ENCODE measurements at places on chromosomes 3 and 15. TPM values are rescaled to one million over a fixed set of nuclear protein-coding genes. Genes with fewer than 3 reads are reported as not detected.

AGBL1 gene
- not detected for total RNA-seq

DNA sequence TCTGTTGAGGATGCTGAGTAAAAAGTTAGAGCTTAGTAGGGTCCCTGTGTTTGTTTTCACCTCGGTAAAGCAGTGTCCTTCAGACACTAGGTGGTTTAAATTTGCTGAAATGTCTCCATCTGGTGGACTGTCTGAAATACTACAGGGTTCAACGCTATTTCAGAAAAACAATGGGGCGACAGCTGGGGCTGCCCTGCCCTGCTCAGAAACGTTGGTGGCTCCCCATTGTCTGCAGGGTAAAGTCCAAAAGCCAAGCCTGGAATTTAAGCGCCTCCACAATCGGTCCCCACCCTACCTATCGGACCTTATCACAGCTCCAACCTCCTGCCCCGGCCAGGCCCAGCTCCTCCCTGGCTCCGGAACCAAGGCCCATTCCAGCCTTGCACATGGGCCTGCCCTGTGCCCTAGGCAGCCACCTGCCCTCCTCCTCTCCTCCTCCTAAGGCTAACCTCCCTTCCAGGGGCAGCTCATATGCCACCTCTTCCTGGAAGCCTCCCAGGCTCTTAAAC, 4.3 kb upstream of the TSEN2 start:
- DNase-seq: peak; percentile 30

- no peak for DNase-seq
These were observed 433.4 kb upstream of the CFAP20DC start for GRCh38 chr3:59483191-59483590.

CSPG5 gene
- 0.40 TPM for total RNA-seq

RETNLB gene
- not detected for total RNA-seq

- no peak for DNase-seq
These were observed 10.4 kb upstream of the CLPX start for GRCh38 chr15:65195548-65195923.

DNA sequence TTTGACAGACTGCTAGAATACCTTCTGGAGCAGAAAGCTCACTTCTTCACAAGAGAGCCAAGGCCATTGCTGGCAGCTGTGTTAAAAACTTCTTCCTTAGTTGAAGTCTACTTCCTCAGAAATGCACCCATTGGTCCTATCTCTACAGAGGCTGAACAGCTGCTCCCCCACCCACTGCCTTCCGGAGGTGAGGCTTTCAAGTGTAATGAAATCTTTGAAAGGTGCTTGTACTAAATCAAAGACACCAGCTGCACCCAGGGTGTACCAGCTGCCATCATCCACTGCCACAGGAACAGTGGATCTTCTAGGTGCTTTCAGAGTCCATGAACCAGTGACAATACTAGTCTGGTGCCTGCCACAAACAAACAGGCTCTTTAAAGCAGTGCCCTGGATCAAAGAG, 26.4 kb upstream of the HERC1 start:
- DNase-seq: peak; percentile 60

All from activated CD4-positive, alpha-beta memory T cell treated with anti-CD3 and anti-CD28 coated beads, Interleukin-2, amount 10 ng/mL, durations not matched to agents 7 days and 5 days (primary cell).